ENCODE measurements at places on chromosomes 11 and 22.

- no peak for DNase-seq
These were observed 530.6 kb downstream of the MN1 start for GRCh38 chr22:27270818-27271510.

DNA sequence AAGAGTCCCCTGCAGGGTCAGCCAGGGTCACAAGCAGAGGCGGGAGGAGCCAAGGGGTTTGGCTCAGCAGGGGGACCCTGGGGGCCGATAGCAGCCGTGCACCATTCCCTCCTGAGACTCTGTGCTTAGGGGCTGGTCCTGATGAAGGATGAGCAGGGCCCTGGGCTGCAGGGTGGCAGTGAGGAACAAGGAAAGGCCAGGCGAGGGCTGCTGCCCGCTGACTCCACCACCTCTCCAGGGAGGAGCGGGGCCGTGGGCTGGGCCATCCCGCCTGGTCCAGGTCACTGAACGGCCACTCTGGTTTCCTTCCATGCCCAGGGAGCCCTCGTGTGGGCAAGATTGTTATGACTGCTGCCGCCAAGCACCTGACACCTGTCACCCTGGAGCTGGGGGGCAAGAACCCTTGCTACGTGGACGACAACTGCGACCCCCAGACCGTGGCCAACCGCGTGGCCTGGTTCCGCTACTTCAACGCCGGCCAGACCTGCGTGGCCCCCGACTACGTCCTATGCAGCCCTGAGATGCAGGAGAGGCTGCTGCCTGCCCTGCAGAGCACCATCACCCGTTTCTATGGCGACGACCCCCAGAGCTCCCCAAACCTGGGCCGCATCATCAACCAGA lies 9.2 kb upstream of the NDUFS8 start:
- no peak for DNase-seq

GRCh38 chr22:37051391-37052385 lies at the start of gene KCTD17:
TSS of gene KCTD17 (plus strand) at chr22:37051742. CDS start at chr22:37051761, 19 bp downstream.
- no peak for DNase-seq

- no peak for DNase-seq
These were observed 25.7 kb upstream of the CTR9 start for GRCh38 chr11:10725114-10725906.

DNA sequence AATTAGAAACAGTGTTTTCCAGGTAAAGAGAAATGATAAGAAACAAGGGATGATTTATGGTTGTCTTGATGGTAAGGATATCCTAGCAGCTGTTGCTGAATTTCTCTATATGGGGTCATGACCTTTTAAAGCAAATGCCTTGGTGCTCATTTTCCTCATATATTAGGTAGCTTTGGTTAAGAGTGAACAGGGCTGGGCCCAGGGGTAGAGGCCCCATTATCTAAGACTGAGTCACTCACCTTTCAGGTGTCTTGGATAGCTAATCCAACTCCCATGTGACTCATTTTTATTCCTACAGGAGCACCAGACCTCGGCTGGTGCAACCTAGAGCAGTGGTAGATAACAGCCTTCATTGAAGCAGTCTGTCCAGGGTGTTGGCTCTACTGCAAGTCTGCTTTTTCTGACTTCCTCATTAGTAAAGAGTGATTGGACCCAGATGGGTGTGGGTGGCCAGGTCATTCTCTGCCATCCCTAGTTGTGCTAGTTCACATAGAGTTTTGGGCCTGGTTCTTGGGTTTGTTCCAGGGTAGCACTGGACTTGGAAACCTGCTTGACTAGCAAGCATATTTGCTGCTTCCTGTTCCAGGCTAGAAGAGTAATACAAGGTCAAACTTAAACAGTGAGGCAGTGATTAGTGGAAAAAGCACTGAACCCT lies 37.4 kb downstream of the CTNND1 start:
- no peak for DNase-seq

DNA sequence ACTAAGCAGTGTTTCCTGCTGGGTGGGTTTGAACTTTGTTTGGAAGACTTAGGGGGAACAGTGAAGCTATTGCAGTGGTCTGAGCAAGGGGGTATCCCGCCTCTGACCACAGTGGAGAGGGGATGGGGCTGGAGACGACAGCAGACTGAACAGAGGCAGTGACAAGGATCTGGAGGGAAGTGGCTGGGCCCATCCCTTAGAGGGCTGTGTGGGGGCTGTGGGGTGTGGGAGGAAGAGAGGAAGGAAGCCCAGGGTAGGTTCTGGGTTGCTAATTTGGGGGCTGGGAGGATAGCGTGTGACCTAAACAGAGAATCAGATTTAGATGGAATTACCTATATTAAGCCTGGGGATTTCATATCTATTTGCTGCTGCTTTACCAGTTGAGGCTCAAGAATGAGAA lies 70.7 kb downstream of the BMAL1 start:
- no peak for DNase-seq

GRCh38 chr22:41831828-41832552 lies 915 bp upstream of the SREBF2 start:
- no peak for DNase-seq

GRCh38 chr11:67542169-67542568 lies 18.9 kb upstream of the CABP2 start:
- no peak for DNase-seq

- DNase-seq, result no peak
These were observed 41.6 kb downstream of the PRCP start for GRCh38 chr11:82858556-82859091.

DNA sequence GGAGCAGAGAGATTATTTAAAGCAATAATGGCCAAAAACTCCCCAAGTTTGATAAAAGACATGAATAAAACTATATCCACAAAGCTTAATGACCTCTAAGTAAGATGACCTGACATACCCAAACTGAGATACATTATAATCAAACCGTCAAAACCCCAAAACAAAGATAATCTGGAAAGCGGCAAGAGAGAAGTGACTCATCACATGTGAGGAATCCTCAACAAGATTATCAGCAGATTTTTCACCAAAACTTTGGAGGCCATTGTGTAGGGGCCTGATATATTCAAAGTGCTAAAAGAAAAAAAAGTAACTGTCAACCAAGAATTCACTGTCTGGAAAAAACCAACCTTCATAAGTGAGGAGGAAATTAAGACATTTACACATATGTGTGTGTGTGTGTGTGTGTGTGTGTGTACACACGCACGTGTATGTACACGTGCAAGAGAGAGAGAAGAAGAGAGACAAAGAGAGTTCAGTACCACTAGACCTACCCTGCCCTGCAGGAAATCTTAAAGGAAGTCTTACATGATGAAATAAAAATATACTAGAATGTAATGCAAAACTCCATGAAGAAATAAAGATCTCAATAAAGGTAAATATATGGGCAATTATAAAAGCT lies 752.4 kb downstream of the NELL1 start:
- no peak for DNase-seq

- no peak for DNase-seq
These were observed 20.8 kb downstream of the PIK3IP1 start for GRCh38 chr22:31271485-31271884.

DNA sequence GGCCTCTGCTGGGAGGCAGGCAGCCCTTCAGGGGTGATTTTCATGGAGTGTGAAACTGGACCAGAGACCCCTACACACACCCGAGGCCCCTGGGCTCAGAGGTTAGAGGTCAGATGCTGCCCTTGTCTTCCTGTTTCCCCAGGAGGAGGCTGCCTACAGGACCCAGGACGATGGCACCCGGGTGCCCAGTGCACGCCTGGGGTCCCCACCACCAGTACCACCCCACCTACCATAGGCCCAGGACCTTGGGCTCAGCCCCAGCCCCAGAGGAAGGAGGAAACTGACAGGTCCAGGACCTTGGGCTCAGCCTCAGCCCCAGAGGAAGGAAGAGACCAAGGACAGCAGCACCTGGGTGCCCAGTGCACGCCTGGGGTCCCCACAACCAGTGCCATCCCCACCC lies 79.2 kb downstream of the BRD1 start:
- no peak for DNase-seq

- no peak for DNase-seq
These were observed 294.3 kb downstream of the OPCML start for GRCh38 chr11:133238027-133238426.

DNA sequence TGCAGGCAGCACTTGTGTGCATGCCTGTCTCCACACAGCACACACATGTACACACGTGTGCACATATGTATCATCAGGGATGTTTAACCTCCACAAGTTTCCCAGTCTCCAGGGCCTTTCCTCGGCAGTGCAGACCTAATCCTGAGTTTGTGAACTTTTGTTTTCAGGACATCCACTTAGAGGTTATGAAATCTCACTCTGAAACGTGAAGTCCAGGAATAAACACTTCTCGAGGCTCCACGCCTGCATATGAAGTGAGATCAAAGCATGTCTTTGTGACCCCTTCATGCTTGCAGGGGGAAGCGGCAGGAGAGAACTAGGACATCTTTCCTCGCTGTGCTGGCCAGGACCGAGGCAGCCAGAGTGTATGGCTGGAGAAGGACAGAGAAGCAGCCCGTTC lies 3.1 kb downstream of the SHISAL1 start:
- DNase-seq, result no peak

GRCh38 chr11:66291706-66292542 lies at the start of gene TMEM151A:
TSS of gene TMEM151A (plus strand) at chr11:66291894. CDS start at chr11:66292014, 120 bp downstream.
- no peak for DNase-seq

GRCh38 chr11:69935941-69936505 lies 116.8 kb upstream of the FGF3 start:
- no peak for DNase-seq

- no peak for DNase-seq
These were observed 791.0 kb downstream of the TBC1D22A start for GRCh38 chr22:47553436-47553835.

GRCh38 chr11:79039122-79039521 lies 401.7 kb downstream of the TENM4 start:
- no peak for DNase-seq

GRCh38 chr22:18073467-18073866 lies 4.3 kb upstream of the PEX26 start:
- no peak for DNase-seq

DNA sequence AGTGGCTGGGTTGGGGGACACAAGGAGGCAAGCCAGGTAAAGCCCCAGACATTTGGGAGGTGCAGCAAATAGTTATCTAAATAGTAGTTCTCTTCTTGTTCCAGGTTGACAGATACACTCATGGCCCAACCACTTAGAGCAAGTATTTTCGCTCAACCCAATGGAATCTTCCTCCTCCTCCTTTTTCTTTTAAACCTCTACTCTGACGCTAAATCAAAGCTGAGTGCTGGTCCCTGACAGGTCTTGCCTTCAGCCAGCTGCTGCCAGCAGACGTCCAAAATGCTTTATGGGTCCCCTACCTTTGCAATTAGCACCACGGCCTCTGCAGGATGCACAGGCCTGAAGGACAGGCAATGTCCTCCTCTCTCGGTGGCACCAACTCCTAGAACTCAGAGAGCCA lies 558.5 kb downstream of the MIAT start:
- DNase-seq, result no peak

DNA sequence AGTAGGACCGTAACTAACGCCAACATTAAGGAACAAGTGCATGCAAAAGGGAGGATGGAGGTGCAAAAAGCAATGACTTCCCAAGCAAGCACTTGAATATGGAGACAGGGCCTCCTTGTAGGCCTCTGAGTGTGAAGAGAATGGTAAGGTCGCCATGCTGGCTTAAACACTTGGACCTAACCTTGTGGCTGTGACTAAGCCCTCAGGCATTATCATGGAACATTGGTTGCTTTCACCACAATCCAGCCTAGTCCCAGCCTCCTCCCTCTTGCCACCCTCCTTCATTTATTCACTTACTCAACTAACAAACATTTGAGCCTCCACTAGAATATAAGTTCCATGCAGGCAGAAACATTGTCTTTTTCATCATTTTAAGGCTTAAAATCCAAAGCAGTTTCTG lies 11.9 kb upstream of the SYTL2 start:
- no peak for DNase-seq

- DNase-seq, result no peak
These were observed 129.8 kb downstream of the FCHSD2 start for GRCh38 chr11:73012121-73012863.

DNA sequence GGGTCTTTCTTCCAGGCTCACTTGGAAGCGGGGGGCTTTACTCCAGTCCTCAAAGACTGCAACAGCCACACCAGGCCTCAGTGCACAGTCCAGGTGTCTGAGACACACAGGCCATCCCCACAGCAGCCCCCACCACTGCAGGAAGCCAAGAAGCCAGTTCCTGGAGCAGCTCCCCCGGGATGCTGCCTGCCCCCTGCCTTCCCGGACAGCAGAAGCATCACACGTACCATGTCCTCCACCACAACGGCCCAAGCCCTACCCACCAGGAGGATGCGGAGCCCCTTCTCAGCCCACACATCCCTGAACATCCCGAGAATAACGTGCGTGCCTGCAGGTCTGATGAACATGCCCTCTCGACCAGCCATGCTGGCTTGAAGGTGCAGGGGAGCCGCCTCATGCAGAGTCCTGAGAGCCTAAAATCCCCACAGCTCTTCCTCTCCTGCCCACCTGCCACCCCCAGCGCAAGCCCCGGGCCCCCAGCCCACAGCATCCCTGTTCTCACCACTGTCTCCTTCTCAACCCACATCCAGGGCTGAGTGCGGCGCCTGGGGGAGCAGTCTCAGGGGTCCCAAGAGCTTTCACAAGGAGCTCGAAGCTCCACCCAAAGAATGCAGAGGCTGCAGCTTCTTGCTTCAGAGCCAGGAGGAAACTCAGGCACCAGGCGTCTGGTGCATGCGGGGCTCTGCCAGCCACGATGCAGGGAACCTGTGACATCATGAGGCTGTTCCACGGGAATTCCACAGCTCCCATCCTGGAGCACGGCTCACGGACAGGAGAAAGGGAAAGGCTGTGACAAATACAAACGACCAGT lies 209.6 kb downstream of the BRD1 start:
- no peak for DNase-seq

DNA sequence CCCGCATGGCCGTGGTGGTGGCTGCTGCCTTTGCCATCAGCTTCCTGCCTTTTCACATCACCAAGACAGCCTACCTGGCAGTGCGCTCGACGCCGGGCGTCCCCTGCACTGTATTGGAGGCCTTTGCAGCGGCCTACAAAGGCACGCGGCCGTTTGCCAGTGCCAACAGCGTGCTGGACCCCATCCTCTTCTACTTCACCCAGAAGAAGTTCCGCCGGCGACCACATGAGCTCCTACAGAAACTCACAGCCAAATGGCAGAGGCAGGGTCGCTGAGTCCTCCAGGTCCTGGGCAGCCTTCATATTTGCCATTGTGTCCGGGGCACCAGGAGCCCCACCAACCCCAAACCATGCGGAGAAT lies 10.9 kb upstream of the ARHGEF17 start:
- no peak for DNase-seq

DNA sequence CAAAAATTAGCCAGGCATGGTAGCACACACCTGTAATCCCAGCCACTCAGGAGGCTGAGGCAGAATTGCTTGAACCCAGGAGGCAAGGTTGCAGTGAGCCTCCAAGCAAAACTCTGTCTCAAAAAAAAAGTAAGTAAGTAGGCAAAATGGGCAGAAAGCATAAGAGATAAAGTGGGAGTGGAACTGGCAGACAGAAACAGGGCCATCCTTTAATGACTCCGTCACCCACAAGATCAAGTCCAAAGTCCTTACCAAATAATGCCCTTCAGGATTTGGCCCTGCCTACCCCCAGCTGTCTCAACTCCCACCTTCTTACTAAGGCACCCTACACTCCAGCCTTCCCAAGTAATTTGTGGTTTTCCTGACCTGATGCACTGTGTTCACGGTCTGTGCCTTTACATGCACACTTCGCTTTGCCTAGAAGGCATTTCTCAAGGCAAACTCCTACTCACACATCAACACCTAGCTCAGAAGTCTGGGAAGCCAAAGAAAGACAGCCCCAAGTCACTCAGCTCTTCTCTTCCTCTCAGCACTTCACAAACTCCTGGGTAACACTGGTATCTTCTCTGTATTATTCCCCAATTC lies 6.1 kb downstream of the MAPK1 start:
- no peak for DNase-seq
